ENCODE measurements at places on chromosomes 3 and 15.

DNA sequence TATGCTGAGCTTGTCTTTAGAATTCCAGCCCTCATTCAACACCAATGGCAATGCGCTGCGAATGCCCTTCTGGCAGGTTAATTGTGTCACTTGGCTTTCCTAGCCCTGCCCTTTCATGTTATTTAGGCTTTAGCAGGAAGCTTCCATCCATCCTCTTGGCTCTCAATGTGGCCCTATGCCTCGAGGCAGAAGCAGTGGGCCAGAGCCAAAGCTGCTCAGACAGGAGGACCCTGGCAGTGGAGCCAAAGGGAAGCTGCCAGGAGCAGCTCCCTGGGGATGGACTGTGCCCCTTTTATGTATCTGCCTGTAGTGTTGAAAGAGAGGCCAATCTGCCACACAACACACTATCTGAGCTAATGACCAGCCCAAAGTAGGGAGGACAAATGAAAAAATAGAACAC, 376.4 kb downstream of the CTNNB1 start:
- no peak for DNase-seq

- DNase-seq, result no peak
Measured at GRCh38 chr15:96578393-96578792, 247.9 kb downstream of the NR2F2 start.

GRCh38 chr3:39226106-39226741, 33.8 kb upstream of the XIRP1 start:
- no peak for DNase-seq

DNA sequence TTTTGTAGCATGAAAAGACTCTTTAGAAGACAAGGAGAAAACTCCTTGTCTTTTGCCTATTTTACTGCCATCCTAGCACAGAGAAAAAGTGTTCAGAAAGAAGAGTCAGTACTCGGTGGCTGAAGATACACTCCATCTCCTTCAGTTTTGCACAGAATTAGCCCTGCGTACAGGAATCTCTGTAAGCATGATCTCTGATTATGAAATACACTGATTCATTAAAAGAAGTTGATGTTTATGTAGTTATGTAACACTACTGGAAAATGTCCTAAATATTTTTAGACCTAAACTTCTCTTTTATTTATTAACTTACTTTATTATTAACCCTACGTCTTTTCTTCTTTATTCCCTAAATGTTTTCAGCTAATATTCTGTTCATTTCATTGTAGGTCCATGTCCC, 138.4 kb downstream of the LEKR1 start:
- no peak for DNase-seq

DNA sequence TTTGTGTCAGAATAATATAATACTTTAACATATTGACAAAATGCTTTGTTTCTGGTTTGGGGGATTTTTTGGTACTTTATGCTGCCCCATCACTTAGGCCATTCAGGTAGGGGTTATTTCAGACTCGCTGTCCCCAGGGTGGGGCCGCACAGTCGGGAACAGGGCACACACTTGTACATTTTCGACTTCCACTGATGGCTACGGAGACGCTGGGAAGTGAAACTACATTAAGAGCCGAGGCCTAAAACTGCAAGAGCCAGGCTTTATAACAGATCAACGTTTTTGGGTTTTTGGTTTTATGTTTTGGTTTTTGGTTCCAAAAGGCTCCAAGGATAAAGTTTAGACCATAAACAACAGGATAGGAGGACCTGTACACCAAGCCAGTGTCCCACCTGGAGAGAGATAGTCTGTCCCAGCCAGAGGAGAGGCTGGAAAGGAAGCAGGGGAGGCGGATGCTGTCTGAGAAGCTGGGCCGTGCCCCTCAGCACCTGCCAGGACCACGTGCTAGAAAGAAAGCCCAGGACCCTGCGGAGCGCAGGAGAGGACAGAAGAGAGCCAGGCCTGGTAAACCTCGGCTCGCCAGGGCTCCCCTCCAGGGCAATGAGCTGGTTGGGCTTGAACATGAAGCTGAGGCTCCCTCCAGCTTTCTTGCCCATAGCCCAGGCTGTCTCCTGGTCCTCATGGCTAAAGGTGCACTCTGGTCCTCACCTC, 111.7 kb downstream of the CHSY1 start:
- no peak for DNase-seq

- DNase-seq, result no peak
Measured at GRCh38 chr15:92619145-92620101, 36.2 kb downstream of the FAM174B start.
